ENCODE measurements at places on chromosomes 2 and 18.
A peak's percentile ranks its signal among the peaks of the same experiment; 100 is the strongest.

DNA sequence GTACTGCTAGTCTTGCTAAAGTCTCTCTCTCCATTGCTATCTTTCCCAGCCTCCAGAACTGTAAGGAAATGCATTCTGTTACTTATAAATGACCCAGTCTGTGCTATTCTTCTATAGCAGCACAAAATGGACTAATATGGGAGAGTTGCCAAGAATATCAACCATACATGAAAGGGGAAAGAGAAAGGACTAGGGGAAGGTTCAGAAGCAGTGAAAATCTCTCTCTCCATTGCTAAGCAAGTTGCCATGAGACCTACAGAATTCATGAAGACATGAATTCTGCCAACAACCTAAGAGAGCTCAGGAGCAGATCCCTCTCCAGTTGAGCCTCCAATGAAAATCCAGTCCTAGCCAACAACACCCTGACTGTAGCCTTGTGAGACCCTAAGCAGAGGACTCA is 3.6 kb upstream of the TRABD2A start:
- peak; percentile 61 for DNase-seq

DNA sequence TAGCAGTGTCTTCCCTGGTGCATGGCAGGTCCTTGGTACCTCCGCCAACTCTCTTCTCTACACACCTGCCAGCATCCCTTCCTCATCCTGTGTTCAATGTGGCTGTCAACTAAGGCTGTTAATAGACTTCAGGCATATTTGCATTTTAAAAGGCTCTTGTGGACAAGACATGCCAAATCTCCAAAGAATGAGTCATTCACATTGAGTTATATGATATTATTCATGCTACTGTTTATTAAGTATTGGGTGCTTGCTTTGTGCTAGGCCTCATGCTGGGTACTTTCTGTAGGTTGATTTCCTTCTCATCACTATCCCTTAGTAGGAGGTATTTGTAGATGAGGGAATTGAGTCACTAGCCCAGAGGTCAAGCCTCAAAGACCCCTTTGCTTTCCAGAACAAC is 5.2 kb downstream of the MYO1B start:
- peak; percentile 62 for DNase-seq

GRCh38 chr18:56444201-56444600 is 194.2 kb downstream of the TXNL1 start:
- no peak for DNase-seq

DNA sequence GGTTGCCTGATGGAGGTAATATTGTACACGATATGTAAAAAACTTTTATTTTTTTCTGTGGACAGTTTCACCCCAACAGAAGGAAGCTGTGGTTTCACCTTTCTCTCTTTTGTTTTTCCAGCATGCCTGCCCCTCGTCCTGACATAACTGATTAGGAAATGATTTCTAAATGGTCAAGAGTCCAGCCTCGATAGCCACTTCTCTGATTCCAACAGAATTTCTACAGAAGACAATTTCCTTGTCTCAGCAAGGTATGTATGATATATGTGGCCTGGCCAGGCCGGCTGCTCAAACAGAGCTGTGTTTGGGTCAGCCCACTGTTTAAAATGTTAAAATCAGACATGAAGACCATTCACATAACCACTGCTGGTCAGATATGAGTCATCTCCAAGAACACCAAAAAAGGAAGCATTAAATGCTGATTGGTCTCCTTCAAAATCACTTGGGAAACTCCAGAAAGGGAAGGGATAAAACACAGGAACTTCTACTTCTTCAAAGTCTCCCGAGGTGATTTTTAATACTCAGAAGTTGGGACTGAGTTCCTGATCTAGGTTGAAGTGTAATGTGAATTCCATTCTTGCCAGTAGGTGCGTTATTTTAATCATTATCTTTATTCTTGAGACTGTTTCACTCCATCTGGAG is 22.3 kb downstream of the ATP8B1 start:
- DNase-seq, result peak; percentile 90

DNA sequence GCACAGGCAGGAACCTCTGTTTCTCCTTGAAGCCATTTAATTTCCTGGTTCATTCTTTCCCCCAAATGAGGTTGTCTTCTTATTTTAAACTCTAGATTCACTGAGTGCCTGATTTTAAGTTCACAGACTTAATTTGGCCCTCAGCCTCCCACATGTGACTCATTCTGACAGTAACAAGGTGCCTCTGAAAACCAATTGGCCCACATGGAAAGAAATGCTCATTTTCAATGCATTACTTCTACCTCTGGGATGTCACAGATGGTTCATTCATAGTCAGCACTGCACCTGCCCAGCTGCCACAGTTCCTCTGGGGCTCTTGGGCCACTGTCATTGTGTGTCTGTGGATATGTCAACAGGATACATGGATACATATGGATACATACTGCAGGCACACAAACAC is 140.4 kb upstream of the CAPN13 start:
- DNase-seq, result no peak

GRCh38 chr18:57326718-57327323 is 25.5 kb upstream of the ST8SIA3 start:
- no peak for DNase-seq

GRCh38 chr2:97740590-97741182 is 27.3 kb downstream of the ZAP70 start:
- peak; percentile 47 for DNase-seq

GRCh38 chr2:225598426-225598825 is 198.9 kb downstream of the NYAP2 start:
- peak; percentile 68 for DNase-seq

- DNase-seq, result no peak
These were observed 66.3 kb downstream of the NCKAP1 start for GRCh38 chr2:182971820-182972547.

GRCh38 chr2:222440673-222441422 is 16.5 kb downstream of the SGPP2 start:
- DNase-seq, result peak; percentile 65

All from choroid plexus epithelial cell (primary cell).